ENCODE measurements at places on chromosomes 11 and 22.

DNA sequence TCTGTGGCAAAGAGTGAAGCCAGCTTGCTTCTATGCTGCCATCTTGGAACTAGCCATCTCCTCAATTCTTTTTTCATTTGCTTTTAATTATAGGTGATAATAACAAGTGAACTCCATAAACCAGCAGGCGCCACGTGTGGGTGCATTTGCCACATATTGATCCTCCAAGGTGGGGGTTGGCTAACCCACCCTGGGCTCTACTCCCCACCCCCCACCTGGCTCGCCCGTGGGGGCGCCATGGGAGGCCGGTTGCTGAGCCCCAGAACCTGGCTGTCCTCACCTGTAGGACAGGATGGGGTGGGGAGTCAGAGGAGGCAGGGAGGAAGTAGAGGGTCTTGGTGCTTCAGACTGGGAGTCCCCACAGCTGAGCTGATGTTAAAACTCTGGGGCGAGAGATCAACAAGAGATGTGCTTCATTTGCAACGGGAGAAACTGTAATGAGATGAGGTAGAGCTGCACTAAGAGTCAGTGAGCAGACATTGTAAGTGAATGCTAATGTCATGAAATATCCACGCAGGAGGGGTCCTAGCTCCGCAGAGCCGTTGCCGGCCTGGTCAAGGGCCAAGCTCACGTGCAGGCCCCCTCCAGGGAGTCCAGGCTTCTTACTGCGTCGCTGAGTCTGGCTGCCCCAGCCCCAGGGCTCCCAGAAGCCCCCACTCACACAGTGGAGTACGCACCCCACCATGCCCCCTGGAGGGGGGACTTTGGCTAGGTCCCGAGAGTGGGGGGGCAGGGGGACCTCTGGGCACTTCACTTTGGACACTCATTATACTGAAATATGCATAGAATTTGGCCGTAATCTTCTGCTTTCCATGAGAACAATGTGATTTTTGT is 59.4 kb downstream of the BRD1 start:
- no peak for DNase-seq

DNA sequence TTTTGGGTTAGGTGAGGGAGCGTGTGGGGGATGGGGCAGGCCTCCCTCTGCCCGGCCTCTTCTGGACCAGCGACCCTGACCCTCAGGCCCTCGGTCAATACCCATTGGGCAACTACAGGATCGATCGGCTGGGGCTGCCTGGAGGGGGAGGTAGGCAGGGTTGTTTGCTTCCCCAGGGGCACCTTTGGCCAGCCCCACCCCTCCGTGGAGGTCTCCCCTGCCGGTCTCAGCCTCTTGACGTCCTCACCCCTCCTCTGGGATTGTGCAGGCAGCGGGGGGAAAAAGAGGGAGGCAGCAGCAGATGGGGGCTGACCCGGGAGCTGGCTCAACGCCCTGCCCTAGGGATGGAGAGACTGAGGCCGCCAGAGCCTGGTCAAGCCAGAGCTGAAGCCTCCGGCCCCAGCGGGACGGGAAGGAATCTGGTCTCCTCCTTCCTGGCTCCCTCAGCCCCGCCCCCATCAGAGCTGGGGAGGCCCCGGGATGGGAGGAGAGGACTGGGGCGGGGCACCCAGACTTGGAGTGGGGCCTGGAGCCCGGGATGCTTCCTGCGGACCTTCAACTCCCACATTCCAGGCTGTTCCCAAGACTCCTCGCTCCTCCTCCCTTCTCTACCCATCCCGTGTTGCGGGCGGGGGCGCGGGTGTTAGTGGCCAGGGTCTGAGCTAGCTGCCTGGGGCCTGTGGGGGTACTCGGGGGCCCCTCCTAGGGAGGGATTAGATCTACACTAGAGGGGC is 14.4 kb upstream of the CDC42EP1 start:
- DNase-seq = no peak

DNA sequence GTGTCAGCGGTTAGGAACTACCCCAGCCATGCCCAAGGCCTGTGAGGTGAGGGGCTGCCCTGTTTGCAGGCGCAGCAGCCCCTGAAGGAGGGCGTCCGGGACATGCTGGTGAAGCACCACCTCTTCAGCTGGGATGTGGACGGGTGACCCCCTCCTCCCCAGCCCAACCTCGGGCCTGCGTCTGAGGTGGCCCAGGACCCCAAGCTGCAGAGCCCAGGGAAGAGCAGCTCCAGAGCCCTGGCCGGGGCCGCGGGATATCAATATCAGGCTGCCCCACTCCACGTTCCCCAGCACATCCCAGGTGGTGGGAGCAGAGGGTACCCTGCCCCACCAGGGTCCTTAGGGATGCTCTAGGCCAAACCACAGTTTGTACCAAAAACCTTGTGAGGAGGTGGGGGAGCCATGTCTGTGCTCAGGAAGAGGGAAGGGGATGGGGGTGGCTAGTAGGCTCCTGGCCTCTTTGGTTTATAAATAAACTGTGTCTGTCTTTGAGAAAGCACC is 39.3 kb downstream of the SGSM3 start:
- DNase-seq = no peak

DNA sequence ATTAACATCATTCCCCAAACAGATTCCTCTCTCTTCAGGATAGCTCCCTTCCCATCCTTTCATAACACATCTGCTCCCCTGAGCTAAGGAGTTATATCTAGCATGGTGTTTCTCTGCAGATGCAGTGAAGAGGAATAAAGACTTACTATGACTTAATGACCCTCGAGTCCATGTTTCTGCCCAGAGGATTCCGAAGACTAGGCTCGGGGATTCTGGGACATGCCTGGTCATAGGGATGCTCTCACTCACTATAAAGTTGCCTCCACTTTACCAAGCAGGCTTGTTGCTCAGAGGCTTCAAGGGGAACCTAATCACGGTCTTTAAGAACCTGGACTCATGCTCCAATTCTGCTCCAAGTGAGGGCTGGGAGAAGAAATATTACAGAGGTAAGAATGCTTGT is at the start of gene OR52E4:
TSS of gene OR52E4 (plus strand) at position 301 of the 400 bp plus-strand sequence. CDS start 3,664 bp downstream, outside the sequence.
- no peak for DNase-seq

DNA sequence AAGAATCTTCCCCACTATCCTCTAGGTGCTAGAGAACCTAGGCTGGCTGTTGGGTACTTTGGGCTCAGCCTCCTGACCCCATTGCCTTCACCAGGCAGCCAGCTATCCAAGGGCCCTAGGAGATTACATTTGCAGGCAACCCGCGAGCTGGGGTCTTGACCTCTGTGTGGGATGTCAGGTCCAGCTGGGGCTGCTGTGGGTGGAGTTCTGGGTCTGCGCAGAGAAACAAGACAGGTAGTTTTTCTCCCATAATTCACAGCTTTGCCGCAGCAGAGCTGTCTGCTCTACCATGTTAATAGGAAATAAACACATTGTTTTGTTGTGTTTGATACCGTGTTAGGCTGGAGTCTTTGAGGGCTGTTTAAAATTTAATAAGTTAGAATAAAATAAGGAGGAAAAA is 142.8 kb upstream of the PLET1 start:
- no peak for DNase-seq

DNA sequence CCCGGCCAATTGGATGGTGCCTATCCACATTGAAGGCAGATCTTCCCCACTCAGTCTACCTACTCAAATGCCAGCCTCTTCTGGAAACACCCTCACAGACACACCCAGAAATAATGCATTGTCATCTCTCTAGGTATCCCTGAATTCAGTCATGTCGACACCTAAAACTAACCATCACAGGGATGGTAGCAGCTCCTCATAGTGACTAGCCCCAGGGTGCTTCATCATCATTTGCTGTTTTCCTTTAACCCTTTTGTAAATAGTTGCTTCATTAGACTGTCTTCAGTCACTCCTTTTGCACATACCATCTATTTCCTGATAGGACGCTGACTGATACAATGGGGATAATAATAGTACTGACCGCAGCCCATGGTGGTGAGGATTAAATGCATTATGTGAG is 18.8 kb upstream of the AMOTL1 start:
- no peak for DNase-seq

- no peak for DNase-seq
Measured at GRCh38 chr11:8691601-8692000, 9.0 kb downstream of the RPL27A start.

- no peak for DNase-seq
Measured at GRCh38 chr22:27073601-27074425, 416.4 kb downstream of the MIAT start.

DNA sequence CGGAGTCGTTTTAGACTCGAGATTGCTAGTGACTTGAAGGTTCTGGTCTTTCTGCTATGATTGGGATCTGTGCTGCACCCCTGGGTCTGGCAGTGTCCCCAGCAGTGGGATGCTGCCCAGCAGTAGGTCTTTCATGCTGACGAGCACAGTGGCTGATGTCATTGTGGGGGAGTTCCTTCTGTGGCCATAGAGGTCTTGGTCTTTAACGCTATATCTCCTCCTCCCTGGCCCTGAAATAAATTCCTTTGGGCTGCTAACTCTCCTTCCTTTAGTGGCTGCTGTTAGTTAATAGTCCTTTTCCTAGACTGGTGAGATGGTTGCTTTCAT is 136.3 kb downstream of the TEAD1 start:
- DNase-seq = no peak

- DNase-seq = no peak
Measured at GRCh38 chr11:94525546-94526324, 13.5 kb downstream of the C11orf97 start.

GRCh38 chr22:42621505-42622002 is 6.9 kb upstream of the POLDIP3 start:
- DNase-seq = peak; percentile 46
